Mesothelial cell of epicardium (in vitro differentiated cells): ENCODE measurements at places on chromosomes 13 and 19. TPM values are rescaled to one million over a fixed set of nuclear protein-coding genes. Genes with fewer than 3 reads are reported as not detected.

Gene IL11
- total RNA-seq, result 10.0 to 12.9 TPM (median 11.6 TPM) in 3 replicates

DNA sequence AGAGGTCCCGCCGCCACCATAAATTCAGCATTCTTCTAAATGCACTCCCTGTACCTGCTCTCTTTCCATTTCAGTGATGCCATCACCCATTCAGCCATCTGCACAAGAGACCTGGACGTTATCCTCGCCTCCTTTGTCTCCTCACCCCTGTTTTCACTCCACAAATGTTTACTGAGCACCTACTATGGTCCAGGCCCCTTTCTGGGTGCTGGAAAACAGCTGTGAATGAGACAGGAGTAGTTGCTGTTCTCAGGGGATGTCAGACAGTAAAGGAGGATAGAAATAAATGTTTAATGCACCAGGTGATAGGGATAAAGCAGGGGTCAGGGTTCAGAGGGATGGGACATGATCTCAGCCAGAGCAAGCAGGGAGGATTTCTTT is 3.3 kb downstream of the AP1M1 start:
- no peak for DNase-seq
- H3K27me3 ChIP-seq, result no peaks in the 10 kb centered on the region
- H3K36me3 ChIP-seq, result peaks cover 13% of the 10 kb centered on the region
- no peak overlapping the region for H3K27ac ChIP-seq

Gene FCHO1
- 3.8 to 6.2 TPM (median 4.6 TPM) in 3 replicates for total RNA-seq

DNA sequence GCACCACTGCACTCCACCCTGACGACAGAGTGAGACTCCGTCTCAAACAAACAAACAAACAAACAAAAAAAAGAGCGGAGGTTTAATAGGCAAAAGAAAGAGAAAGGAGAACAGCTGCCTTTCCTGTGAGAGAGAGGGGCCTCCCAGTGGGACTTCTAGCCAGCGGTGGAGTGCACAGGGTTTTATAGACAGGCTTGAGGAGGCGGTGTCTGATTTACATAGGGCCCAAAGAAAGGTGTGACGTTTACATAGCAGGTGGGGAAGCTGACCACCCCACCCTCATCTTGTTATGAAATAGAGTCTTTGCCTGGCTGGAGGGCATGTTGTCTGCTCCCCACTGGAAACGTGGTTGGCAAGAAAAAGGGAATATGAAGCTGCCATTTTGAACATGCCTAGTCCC is 106.0 kb upstream of the CSNK1A1L start:
- no peaks in the 10 kb centered on the region for H3K36me3 ChIP-seq
- peaks cover 19% of the 10 kb centered on the region for H3K4me1 ChIP-seq
- no peaks in the 10 kb centered on the region for H3K27me3 ChIP-seq
- H3K4me3 ChIP-seq, result no peak overlapping the region
- DNase-seq, result no peak
- no peak overlapping the region for H3K27ac ChIP-seq

Gene FFAR2
- total RNA-seq, result not detected in 3 replicates

GRCh38 chr19:17358395-17358794 is 18.7 kb downstream of the PLVAP start:
- DNase-seq, result no peak
- no peak overlapping the region for H3K27ac ChIP-seq
- no peak overlapping the region for H3K4me3 ChIP-seq
- H3K27me3 ChIP-seq, result peaks cover 3% of the 10 kb centered on the region
- no peaks in the 10 kb centered on the region for H3K4me1 ChIP-seq
- no peaks in the 10 kb centered on the region for H3K36me3 ChIP-seq

DNA sequence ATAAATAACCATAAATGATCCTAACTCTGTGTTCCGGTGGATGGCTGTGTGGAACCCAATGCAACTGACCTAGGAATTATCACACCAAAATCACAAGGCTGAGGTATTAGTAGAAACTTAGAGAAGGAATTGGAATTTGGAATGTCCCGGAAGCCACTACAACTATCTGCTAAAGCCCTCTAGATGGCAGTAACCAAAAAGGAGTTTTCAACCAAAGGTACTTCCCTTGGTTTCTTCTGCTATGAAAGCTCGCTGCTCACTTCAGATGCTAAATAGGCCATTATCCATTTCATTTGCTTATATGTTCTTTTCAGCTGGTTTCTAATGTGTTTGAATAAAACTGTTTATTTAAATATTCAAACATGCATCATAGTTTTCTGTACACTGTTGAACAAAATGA is 1589.1 kb upstream of the SPRY2 start:
- no peaks in the 10 kb centered on the region for H3K27me3 ChIP-seq
- H3K27ac ChIP-seq, result no peak overlapping the region
- DNase-seq, result no peak
- H3K4me3 ChIP-seq, result no peak overlapping the region
- no peaks in the 10 kb centered on the region for H3K36me3 ChIP-seq
- no peaks in the 10 kb centered on the region for H3K4me1 ChIP-seq

Gene AMH
- 42.4 to 50.1 TPM (median 44.5 TPM) in 3 replicates for total RNA-seq

- no peak for DNase-seq
- H3K4me1 ChIP-seq, result no peaks in the 10 kb centered on the region
- no peak overlapping the region for H3K4me3 ChIP-seq
- H3K36me3 ChIP-seq, result peaks cover 18% of the 10 kb centered on the region
- H3K27ac ChIP-seq, result no peak overlapping the region
These were observed 9.9 kb downstream of the ARHGAP33 start for GRCh38 chr19:35785339-35785627.

DNA sequence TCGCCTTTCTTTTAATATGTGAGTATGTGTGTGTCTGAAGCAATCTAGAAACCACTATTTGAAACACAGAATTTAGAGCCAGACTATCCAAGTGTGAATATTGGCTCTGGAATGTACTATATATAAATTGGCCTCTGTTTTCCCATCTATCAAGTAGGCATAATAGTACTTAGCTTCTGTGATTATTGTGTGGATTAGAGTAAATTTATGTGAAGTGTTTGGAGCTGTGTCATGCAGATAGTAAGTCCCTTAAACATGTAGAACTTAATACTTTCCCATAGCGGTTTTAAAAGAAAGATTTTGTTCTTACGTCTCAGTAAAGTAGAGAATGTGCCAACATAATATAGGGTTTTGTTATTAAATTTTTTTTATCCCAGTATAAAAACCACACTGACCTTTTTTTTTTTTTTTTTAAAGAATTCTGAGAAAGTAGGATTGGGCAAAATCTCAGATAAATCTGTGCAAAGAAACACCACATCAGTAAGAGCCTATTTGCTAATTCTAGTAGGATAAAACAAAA is 432.3 kb downstream of the RFC3 start:
- H3K4me1 ChIP-seq, result peaks cover 3% of the 10 kb centered on the region
- no peaks in the 10 kb centered on the region for H3K27me3 ChIP-seq
- no peak overlapping the region for H3K27ac ChIP-seq
- no peak overlapping the region for H3K4me3 ChIP-seq

Gene FRY
- total RNA-seq, result 18.1 to 20.1 TPM (median 18.4 TPM) in 3 replicates

Gene S1PR5
- 2.2 to 2.4 TPM (median 2.4 TPM) in 3 replicates for total RNA-seq

DNA sequence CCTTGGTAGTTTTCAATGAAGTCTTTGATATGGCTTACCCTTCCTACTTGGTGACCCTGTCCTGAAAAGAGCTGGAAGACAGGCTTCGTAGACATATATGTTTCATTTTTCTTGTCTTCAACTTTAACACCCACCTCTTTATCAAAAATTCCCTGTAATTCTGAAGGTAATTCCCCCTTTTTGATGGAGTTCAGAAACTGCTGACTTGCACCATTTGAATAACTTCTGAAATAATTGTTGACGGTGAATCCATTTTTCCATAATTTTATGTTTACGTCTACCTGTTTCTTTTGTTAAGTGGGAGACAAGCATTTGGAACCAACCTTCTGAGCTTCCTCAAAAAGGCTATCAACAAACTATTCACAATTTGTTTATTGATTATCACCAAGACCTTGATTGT is 14.6 kb upstream of the ZNF177 start:
- no peak overlapping the region for H3K4me3 ChIP-seq
- DNase-seq, result no peak
- H3K27ac ChIP-seq, result no peak overlapping the region
- H3K36me3 ChIP-seq, result peaks cover 76% of the 10 kb centered on the region
- H3K4me1 ChIP-seq, result no peaks in the 10 kb centered on the region
